ENCODE measurements at places on chromosomes 13 and 19. TPM values are rescaled to one million over a fixed set of nuclear protein-coding genes. Genes with fewer than 3 reads are reported as not detected.

The EFNA2 gene
- total RNA-seq = 1.8 TPM

The GJB6 gene
- not detected for total RNA-seq

The CARS2 gene
- 43.8 TPM for total RNA-seq

The ETFB gene
- 220 TPM for total RNA-seq

The POSTN gene
- total RNA-seq = 0.14 TPM

The TEAD2 gene
- total RNA-seq = 14.6 TPM

The NOTCH3 gene
- 5.9 TPM for total RNA-seq

The CEBPA gene
- 7.5 TPM for total RNA-seq

The LRP3 gene
- 51.9 TPM for total RNA-seq

The MCEMP1 gene
- not detected for total RNA-seq

The CGB2 gene
- total RNA-seq = 0.31 TPM

The DAND5 gene
- not detected for total RNA-seq

The OLFM4 gene
- not detected for total RNA-seq

The SERPINE3 gene
- not detected for total RNA-seq

The MUC16 gene
- 0.08 TPM for total RNA-seq

The C3 gene
- total RNA-seq = 41.5 TPM

The PTPRH gene
- 6.6 TPM for total RNA-seq

The PSG7 gene
- not detected for total RNA-seq

The GRAMD1A gene
- 119 TPM for total RNA-seq

The MARCHF2 gene
- 17.6 TPM for total RNA-seq

The FREM2 gene
- not detected for total RNA-seq

The ZNF480 gene
- 18.4 TPM for total RNA-seq

The NUMBL gene
- total RNA-seq = 52.9 TPM

The LENG1 gene
- 8.9 TPM for total RNA-seq

The STX10 gene
- 61.0 TPM for total RNA-seq

The ZNF541 gene
- not detected for total RNA-seq

The ZNF724 gene
- total RNA-seq = 1.3 TPM

The OR10H1 gene
- total RNA-seq = not detected

The ATP4A gene
- not detected for total RNA-seq

The FSD1 gene
- total RNA-seq = 7.7 TPM

The ERICH4 gene
- total RNA-seq = not detected

The CNFN gene
- total RNA-seq = 39.7 TPM

The C13orf46 gene
- total RNA-seq = 0.16 TPM

The ZNF284 gene
- 0.41 TPM for total RNA-seq

The ZIC2 gene
- 13.9 TPM for total RNA-seq

The LIM2 gene
- total RNA-seq = not detected

The ANGPTL4 gene
- total RNA-seq = 60.0 TPM

The CCNE1 gene
- total RNA-seq = 25.2 TPM

The CDC42EP5 gene
- total RNA-seq = not detected

The FCER2 gene
- total RNA-seq = not detected

The SRRM5 gene
- 1.1 TPM for total RNA-seq

The PRKCG gene
- 5.8 TPM for total RNA-seq

The ING1 gene
- total RNA-seq = 12.6 TPM

The ZNF878 gene
- not detected for total RNA-seq

The C19orf73 gene
- total RNA-seq = 1.2 TPM

The ZNF616 gene
- total RNA-seq = 1.0 TPM

The FCHO1 gene
- total RNA-seq = 17.9 TPM

The LYPD5 gene
- total RNA-seq = not detected

The TUBB4A gene
- 5.0 TPM for total RNA-seq

The IL12RB1 gene
- not detected for total RNA-seq

The OR7G1 gene
- total RNA-seq = not detected

The CYSLTR2 gene
- not detected for total RNA-seq

The ZMYM5 gene
- total RNA-seq = 5.9 TPM

The ANGPTL8 gene
- total RNA-seq = not detected

The CCDC70 gene
- not detected for total RNA-seq

The TNPO2 gene
- total RNA-seq = 38.1 TPM
